ENCODE measurements at places on chromosomes 3 and 15. TPM values are rescaled to one million over a fixed set of nuclear protein-coding genes. Genes with fewer than 3 reads are reported as not detected.

GRCh38 chr3:159929171-159930141 lies 59.2 kb upstream of the IL12A start:
- no peaks in the 10 kb centered on the region for H3K27me3 ChIP-seq
- peak; percentile 63 for DNase-seq
- peaks cover under 1% of the 10 kb centered on the region for H3K36me3 ChIP-seq
- no peak overlapping the region for H3K4me3 ChIP-seq
- H3K4me1 ChIP-seq = peaks cover 9% of the 10 kb centered on the region

GRCh38 chr15:34336991-34337556 lies 507 bp downstream of the SLC12A6 start:
- H3K4me3 ChIP-seq = peak overlapping the region; percentile 97
- peak overlapping the region; percentile 94 for H3K27ac ChIP-seq
- DNase-seq = no peak
- H3K27me3 ChIP-seq = no peaks in the 10 kb centered on the region

ZPLD1 gene
- not detected for total RNA-seq

DNA sequence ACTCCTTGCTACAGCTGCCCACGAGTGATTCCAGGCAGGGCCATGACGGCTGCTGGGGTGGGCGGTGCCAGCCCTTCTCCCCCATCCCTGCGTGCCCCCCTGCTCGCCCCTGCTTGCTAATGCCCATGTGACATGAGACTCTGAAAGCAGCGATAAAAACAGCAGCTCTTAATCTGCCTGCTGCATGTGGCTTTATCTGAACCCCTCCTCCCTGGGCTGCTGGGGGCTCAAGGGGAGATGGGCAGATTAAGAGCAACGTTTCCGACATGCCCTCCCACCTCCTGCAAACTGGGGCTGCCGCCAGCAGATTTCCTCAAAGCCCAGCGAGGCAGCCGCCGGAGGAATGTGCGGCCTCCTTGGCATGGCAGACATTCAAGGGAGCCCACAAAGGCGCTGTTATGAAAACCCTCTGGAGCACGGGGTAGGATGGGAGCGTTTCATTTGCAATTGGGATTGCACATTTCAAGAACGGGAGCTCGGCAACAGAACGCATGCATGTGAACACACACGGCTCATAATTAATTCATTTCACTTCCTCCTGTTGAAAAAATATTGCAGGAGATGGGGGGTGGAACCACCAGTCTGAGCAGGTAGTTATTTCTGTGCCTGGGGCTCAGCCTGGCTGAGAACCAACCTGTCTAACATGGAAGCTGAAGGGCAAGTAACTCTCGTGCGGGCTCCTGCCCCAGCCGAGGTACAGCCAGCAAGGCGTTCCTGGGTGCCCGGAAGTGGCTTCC lies 504.2 kb upstream of the PROK2 start:
- DNase-seq = no peak
- no peak overlapping the region for H3K27ac ChIP-seq
- peaks cover 21% of the 10 kb centered on the region for H3K27me3 ChIP-seq
- no peaks in the 10 kb centered on the region for H3K36me3 ChIP-seq
- H3K4me1 ChIP-seq = peaks cover 8% of the 10 kb centered on the region

- H3K27ac ChIP-seq = no peak overlapping the region
- H3K4me3 ChIP-seq = no peak overlapping the region
- no peak for DNase-seq
- peaks cover 25% of the 10 kb centered on the region for H3K27me3 ChIP-seq
- H3K4me1 ChIP-seq = peaks cover 2% of the 10 kb centered on the region
Observed at GRCh38 chr15:60616147-60616546, 137.2 kb upstream of the ICE2 start.

CLRN1 gene
- total RNA-seq = not detected

GRCh38 chr3:176861137-176861536 lies 336.1 kb downstream of the TBL1XR1 start:
- H3K27ac ChIP-seq = no peak overlapping the region
- H3K4me3 ChIP-seq = no peak overlapping the region
- H3K36me3 ChIP-seq = no peaks in the 10 kb centered on the region
- no peaks in the 10 kb centered on the region for H3K4me1 ChIP-seq
- peaks cover 3% of the 10 kb centered on the region for H3K27me3 ChIP-seq

- no peaks in the 10 kb centered on the region for H3K36me3 ChIP-seq
- DNase-seq = no peak
- no peak overlapping the region for H3K4me3 ChIP-seq
- peaks cover 9% of the 10 kb centered on the region for H3K27me3 ChIP-seq
- H3K4me1 ChIP-seq = no peaks in the 10 kb centered on the region
Observed at GRCh38 chr3:11072631-11073030, 80.1 kb downstream of the SLC6A1 start.

GRCh38 chr15:68445351-68445750 lies 13.4 kb upstream of the ITGA11 start:
- H3K27me3 ChIP-seq = peaks cover 62% of the 10 kb centered on the region
- no peak overlapping the region for H3K4me3 ChIP-seq
- no peak for DNase-seq
- no peaks in the 10 kb centered on the region for H3K36me3 ChIP-seq
- H3K4me1 ChIP-seq = no peaks in the 10 kb centered on the region

DNA sequence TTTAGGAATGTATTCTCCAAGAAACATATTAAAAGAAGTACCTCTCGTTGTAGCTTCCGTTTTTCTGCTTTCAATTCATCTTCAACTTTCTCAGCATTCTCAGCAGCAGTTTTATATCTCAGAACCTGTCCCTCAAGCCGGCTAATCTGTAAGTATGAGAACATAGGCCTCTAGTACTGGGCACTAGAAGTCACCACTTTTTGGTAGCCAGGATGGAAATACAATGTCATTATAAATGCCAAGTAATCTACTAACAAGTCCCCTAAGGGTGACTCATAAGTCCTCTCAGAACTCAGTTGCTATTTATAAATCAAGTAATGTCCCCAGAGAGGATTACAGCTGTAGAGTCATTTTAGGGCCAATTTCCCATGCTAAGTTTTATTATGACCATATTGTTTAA lies 61.1 kb downstream of the MLH1 start:
- no peak for DNase-seq
- H3K27ac ChIP-seq = peak overlapping the region; percentile 80
- H3K36me3 ChIP-seq = peaks cover 45% of the 10 kb centered on the region
- H3K4me1 ChIP-seq = peaks cover 13% of the 10 kb centered on the region
- no peaks in the 10 kb centered on the region for H3K27me3 ChIP-seq

GRCh38 chr3:171178714-171179113 lies 152.2 kb upstream of the SLC2A2 start:
- peaks cover 57% of the 10 kb centered on the region for H3K36me3 ChIP-seq
- H3K4me1 ChIP-seq = peaks cover 44% of the 10 kb centered on the region
- H3K27me3 ChIP-seq = no peaks in the 10 kb centered on the region
- H3K27ac ChIP-seq = peak overlapping the region; percentile 67
- no peak overlapping the region for H3K4me3 ChIP-seq

DNA sequence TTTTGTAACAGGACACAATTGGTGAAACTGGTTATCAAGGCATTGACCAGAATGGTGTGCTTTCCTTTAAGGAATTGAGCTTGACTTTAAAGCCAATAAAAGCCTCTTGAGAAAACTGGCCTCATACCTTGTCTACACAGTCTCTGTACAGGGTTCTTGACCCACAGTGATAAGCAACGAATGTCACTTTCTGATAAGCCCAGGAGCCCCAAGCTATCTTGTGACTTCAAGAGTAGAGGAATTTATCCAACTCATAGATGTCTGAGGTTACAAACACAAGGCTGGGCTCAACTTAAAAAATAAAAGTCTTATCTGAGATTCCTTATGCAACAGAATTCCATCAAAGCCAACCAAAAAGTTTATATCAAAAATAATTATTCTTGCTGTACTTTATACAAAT lies 212.1 kb downstream of the GBE1 start:
- H3K36me3 ChIP-seq = peaks cover 4% of the 10 kb centered on the region
- no peaks in the 10 kb centered on the region for H3K4me1 ChIP-seq
- H3K27me3 ChIP-seq = no peaks in the 10 kb centered on the region
- no peak overlapping the region for H3K27ac ChIP-seq
- H3K4me3 ChIP-seq = no peak overlapping the region

ERICH6 gene
- total RNA-seq = not detected

DNA sequence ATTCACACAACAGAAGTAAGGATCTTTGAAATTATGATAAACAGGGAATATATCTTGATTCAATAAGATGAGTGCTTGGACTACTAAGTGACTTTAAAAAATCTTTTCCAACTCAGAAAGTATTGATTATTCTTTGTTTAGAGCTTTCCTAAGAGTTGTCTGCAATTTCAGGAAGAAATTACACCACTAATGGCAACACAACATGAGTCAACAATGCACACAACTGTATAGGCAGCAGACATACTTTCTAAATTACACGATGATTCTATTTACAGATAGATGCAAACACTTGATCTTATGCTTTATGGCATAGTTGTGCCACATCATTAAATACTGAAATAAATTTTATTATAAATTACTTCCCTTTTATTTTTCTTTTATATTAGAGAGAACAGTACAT lies 4.4 kb downstream of the NAA50 start:
- H3K36me3 ChIP-seq = peaks cover 22% of the 10 kb centered on the region
- H3K4me1 ChIP-seq = peaks cover 59% of the 10 kb centered on the region
- no peaks in the 10 kb centered on the region for H3K27me3 ChIP-seq
- DNase-seq = no peak

LCTL gene
- total RNA-seq = not detected

- no peaks in the 10 kb centered on the region for H3K27me3 ChIP-seq
- H3K36me3 ChIP-seq = peaks cover 21% of the 10 kb centered on the region
- no peak overlapping the region for H3K27ac ChIP-seq
- DNase-seq = no peak
- H3K4me1 ChIP-seq = peaks cover 52% of the 10 kb centered on the region
- H3K4me3 ChIP-seq = peak overlapping the region; percentile 22
Observed at GRCh38 chr3:188437926-188438325, 284.0 kb downstream of the LPP start.

- no peaks in the 10 kb centered on the region for H3K36me3 ChIP-seq
- DNase-seq = no peak
- no peaks in the 10 kb centered on the region for H3K4me1 ChIP-seq
- H3K27ac ChIP-seq = no peak overlapping the region
Observed at GRCh38 chr3:160105907-160106584, 117.4 kb downstream of the IL12A start.

KLF15 gene
- total RNA-seq = 0.19 TPM

GRCh38 chr3:104108522-104108921 lies 1258.2 kb upstream of the ALCAM start:
- DNase-seq = no peak
- H3K27ac ChIP-seq = no peak overlapping the region
- H3K4me1 ChIP-seq = no peaks in the 10 kb centered on the region
- no peaks in the 10 kb centered on the region for H3K27me3 ChIP-seq
- H3K4me3 ChIP-seq = no peak overlapping the region

RAD54L2 gene
- total RNA-seq = 44.0 TPM

SCG3 gene
- not detected for total RNA-seq

DNA sequence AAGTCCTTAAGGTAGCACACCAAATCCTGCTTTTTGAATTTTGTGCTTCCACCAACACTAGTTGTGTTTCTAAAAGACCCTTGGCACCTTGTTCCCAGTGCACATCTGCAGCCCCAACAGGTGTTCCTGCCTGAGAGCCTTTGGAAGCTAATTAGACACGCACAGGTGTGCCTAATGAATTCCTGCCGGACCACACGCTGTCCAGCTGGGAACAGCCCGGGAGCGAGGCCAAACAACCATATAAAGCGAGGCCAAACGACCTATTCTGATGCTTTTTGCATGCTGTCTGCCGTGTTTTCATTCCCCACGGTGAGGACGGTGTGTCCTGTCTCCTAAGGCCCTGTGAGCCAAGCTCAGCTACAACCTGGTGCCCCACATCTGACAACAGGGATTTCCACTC lies 99.5 kb downstream of the ATG7 start:
- H3K36me3 ChIP-seq = peaks cover 11% of the 10 kb centered on the region
- H3K27ac ChIP-seq = no peak overlapping the region
- no peak overlapping the region for H3K4me3 ChIP-seq
- H3K4me1 ChIP-seq = peaks cover under 1% of the 10 kb centered on the region

GRIP2 gene
- total RNA-seq = not detected

GRCh38 chr15:68697711-68698690 lies 119.2 kb downstream of the CORO2B start:
- peaks cover 5% of the 10 kb centered on the region for H3K4me1 ChIP-seq
- peaks cover 2% of the 10 kb centered on the region for H3K27me3 ChIP-seq
- H3K4me3 ChIP-seq = no peak overlapping the region

TMEM108 gene
- total RNA-seq = not detected

DNA sequence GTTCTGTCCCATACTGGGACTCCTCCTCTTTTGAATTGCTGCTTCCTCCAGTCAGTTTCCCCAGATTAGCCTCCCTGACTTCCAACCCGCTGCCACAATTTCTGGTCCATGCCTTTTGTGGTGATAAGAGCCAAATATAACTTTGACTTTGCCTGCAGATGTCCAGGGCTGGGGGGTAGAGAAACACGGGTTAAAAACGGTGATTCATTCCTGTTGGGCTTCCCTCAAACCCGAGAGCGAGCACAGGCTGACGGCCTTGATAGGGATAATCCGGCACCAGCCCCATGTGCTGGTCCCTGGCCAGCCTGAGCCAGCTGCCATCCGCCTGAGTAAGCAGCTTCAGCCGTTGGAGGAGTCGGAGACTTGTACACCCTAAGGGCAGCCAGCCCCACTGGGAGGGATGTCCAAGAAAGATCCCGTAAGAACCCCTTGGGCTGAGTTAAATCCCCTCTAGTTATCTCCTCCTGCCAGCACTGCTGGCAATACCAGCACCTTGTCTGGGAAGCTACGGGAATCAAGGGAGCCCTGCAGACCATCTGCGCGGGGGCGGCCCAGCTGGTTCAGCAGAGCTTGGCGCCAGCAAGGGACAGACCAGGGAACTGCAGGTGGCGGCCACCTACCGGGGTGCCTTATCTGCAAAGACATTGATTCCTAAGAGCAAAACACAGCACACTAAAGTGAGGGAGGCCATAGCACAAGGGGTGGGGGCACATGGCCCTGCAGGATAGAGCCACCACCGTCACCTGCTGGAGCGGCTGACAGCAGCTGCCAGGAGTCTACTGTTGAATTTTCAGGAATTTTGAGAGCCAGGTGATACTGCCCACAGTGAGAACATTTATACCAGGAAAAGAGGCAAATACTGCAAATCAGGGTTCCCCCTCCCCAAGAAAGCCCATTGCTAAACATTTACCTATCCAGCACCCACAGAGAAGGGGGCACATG lies 18.1 kb downstream of the CSPG4 start:
- H3K27ac ChIP-seq = no peak overlapping the region
- no peak for DNase-seq
- no peaks in the 10 kb centered on the region for H3K36me3 ChIP-seq
- H3K4me3 ChIP-seq = no peak overlapping the region
- peaks cover 12% of the 10 kb centered on the region for H3K27me3 ChIP-seq

DNA sequence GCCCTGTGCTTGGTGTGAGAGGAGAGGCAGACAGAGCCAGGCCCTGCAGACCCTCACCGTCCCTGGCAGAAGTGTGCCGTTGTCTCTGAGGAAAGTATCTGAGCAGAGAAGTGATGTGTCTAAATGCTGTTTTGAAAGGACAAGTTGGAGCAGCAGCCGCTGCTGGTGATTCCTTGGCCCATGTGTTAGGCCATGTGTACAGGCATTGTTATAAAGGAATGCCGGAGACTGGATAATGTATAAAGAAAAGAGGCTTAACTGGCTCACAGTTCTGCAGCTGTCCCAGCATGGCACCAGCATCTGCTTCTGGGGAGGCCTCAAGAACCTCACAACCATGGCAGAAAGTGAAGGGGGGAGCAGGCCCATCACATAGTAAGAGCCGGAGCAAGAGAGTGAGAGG lies 334.6 kb upstream of the ATP10A start:
- H3K36me3 ChIP-seq = no peaks in the 10 kb centered on the region
- no peak overlapping the region for H3K4me3 ChIP-seq
- no peak overlapping the region for H3K27ac ChIP-seq
- H3K27me3 ChIP-seq = no peaks in the 10 kb centered on the region
- no peaks in the 10 kb centered on the region for H3K4me1 ChIP-seq

C3orf52 gene
- total RNA-seq = 13.0 TPM
